ENCODE measurements at places on chromosomes 6 and 20.

- DNase-seq, result no peak
These were observed 111.4 kb upstream of the CLDN20 start for GRCh38 chr6:155152211-155153076.

DNA sequence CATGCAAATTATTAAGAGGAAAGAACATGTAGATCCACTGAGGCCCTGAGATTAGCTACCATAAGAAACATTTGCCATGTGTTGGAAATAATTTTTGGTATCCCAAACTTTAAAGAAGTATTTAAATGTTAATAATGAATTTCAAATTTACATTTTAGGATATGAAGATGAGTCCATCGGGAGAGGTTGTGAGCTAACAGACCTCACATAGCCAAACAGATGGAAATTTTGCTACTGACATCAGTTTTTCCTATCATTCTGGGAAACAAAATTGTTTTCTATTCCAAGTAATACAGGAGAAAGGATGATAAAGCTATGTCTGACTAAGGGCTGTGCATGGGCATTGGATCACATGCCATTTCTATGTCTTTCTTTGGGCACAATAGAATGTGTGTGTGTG, 809.6 kb downstream of the TENT5A start:
- DNase-seq, result no peak

GRCh38 chr6:104969785-104970581, 13.1 kb downstream of the LIN28B start:
- DNase-seq, result no peak

GRCh38 chr6:13733178-13733887, 21.7 kb upstream of the RANBP9 start:
- peak; percentile 77 for DNase-seq

DNA sequence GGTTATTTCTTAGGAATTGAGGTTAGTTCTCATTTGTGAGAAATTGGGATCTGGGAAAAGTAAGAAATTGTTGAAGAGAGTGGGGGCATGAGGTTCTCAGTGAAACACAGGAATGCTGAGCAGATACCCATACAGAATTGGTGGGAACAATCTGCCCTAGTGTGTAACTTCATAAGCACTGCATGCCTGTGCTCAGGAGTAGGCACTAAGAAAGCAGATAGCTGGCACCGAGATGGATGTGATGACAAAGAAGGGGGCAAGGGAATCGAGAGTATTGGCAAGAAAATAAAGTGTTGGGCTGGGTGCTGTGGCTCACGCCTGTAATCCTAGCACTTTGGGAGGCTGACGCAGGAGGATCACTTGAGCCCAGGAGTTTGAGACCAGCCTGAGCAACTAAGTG, 4.0 kb downstream of the SLC17A5 start:
- DNase-seq, result no peak

DNA sequence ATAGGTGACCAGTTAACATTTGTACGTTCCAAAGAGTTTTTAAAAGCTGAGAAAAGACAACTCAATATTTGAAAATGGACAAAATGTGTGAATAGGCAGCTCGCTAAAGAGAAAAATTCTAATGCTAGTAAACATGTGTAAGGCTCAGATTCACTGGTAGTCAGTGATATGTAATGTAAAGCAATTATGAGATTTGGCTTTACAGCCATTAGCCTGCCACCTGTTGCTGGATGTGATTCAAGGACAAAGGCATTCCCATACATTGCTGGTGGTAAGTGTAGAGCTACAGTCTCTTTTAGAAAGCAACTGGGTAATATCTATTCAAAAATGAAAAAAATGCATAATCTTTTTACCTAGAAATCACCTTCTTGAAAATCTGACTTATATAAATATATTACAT, 114.3 kb downstream of the COL19A1 start:
- peak; percentile 4 for DNase-seq

GRCh38 chr20:54203281-54203680, 4.6 kb upstream of the PFDN4 start:
- no peak for DNase-seq

GRCh38 chr6:114605656-114606055, 262.8 kb upstream of the HS3ST5 start:
- DNase-seq, result no peak

- no peak for DNase-seq
These were observed 46.9 kb downstream of the BLOC1S5 start for GRCh38 chr6:8017276-8017701.

DNA sequence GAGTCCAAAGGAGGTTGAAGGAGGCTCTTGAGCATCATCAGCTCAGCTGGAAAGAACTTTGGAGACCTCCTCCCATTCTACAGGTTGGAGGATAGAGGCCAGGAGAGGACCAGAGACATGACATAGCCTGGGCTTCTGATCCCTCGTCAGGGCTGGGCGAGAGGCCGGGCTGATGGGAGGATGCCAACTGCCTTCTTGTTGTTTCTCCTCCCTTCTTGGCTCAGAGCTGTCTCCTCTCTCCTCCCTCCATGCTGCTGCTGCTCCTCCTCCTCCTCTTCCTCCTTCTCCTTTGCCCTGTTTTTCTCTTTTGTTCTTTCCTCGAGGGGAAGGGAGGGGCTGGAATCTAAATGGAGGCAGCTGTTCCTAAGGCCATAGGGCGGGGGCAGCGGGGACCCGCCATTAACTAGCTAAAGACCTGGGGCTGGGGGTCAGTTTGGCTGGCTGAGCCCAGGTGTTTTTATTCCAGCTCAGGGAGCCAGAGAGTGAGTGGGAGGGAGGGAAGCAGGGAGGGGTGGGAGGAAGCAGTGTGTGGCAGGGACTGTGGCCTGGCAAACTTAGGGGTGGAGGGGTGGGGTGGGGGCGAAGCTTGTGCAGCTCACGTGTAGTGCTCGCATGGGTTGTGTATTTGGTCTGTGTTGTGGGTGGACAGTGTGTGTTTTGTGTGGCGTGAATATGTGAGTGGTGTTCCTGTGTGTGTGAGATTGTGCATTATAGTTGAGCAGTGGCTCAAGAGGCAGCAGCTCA, 84.8 kb downstream of the CD40 start:
- peak; percentile 21 for DNase-seq

DNA sequence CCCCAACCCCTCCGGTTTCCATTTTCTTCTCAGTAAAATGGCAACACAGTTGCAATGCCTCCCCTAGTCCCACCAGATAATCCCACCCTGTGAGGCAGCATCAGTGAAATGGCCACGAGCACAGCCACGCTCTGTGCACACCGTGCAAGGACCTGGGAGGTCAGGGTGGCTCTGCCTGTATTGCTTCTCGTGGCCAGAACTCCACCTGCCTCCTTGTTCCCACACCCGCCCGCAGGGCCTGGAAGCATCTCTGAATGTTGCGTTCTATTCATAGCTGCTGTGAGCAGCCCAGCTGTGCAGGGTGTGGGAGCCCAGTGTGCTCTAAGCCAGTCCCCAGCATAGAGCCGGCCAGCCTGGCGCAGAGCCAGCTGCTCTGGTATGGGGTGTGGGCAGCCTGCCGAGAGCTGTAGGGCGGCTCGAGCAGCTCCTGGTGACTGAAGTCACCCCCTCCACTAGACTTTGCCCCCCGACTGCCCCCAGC, 161.1 kb downstream of the DLL1 start:
- DNase-seq, result peak; percentile 98

All from NCI-H1105 (cell line).